ENCODE measurements at places on chromosomes 12 and 14.

DNA sequence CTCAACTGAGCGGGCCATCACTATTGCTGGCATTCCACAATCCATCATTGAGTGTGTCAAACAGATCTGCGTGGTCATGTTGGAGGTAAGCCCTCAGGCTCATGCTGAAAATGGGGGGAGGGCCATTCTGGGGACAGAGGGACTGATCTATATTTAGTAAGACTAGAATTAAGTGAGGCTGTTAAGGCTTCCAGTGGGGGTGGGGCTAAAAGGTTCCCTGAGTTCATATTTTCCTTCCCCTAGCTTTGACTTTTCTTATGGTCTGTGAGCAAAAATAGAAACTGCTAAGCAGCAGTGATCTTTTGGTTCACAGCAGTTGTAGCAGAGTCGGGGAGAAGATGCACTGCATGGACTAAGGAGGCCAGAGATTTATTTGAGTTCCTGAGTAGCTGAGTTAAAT lies 9.2 kb downstream of the PCBP2 start:
- DNase-seq: no peak

GRCh38 chr14:58817846-58818245 lies 180.1 kb downstream of the DACT1 start:
- no peak for DNase-seq

DNA sequence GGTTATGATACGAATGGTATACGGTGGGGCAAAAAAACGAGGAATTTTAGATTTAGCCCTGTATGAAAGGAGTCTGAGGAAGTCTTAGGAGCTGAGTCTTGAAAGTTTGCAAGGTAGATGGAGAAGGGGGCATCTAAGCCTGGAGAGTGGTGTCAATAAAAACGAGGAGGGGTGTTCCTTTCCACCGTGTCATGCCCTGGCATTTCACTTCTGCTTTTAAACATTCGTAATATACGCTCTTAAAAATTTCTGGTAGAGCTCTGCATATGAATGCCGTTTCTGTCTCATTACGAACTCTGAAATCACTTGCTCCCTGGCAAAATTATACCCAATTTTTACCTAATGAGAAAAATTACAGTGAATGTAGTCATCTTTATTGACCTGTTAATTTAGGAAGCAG lies 170.2 kb downstream of the ERC1 start:
- no peak for DNase-seq

- no peak for DNase-seq
Observed at GRCh38 chr12:100168562-100168961, 25.9 kb upstream of the BLTP3B start.

DNA sequence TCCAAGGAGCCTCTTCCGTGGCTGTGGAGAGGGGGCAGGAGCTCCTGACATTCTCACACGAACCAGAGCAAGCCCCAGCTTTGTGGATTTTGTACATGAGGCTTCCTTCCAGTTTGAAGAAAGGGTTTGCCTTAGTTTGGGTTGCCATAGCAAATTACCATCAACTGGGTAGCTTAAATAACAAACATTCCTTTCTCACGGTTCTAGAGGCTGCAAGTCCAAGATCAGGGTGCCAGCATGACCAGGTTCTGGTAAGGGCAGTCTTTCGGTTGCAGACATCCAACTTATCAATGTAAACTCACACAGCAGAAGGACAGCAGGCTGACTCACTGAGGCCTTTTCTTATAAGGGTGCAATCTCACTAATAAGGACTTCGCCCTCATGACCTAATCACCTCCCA lies 25.9 kb upstream of the STAB2 start:
- DNase-seq: no peak

DNA sequence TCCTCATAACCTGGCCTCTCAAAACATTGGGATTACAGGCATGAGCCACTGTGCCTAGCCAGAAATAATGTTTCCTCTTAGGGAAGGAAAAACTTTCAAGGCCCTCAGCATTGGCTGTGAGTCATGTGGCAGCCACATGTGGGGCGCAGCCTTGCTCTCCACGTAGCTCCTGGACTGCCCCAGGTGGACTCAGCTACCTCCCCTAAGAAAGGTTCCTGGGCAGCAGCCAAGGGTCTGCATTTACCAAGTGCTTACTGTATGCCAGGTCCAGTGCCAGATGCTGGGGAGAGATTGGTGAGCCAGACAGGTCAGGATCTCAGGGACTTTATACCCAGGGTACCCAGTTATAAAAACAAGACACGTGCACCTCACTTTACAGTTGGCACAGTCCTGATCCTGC lies 3.7 kb upstream of the TRPV4 start:
- DNase-seq: no peak

GRCh38 chr12:20317554-20317953 lies 50.8 kb upstream of the PDE3A start:
- no peak for DNase-seq

DNA sequence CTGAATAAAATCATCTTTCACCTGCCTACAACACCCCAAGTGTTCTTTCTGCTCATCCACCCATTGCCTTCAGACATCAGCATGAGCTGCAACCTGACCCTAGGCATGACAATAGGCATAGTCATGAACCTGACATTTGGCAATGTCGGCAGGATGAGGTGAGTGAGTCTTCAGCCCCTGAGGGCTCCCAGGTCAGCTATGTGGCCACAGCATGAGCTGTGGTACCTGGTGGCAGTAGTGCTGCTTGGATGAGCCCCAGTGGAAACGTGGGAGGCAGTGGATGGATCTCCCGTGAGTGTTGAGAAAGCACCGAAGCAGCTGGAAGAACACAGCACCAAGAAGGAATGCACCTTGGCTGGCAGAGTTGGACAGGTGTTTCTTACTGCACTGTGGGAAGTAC lies 334.8 kb upstream of the FAR2 start:
- DNase-seq: no peak

DNA sequence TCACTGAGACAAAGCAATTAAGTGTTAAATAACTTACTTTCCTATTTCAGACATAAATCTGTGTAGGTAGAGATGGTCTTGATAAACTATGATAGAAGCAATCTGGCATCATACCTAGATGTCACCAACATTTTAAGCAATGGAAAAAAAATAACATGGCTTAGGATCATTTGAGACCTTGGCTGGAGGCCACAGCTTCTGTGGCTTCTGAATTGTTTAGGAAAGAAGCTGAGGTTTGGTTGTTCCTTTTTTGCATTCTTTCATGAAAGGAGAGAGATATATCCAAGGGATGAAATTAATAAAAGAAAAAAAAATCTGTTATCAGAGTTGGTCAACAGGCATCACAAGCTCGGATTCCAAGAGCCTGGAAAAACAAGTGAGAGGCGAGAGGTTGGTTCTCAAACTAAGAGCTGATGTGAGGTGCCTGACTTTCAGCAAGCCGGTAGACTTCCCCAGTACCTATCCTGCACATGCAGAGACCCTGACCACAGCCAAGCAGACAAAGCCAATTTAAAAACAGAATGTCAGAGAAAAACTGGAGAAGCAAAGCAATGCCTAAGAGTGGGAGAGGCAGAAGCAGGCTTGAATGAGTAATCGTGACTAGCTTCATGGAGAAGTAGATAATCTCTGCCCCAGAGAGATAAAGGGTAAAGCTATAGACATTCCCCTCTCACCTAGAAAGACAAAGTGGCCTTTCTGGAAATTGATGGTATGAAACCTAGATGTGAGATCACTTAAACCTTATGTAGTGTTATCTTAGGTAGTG lies 43.4 kb upstream of the ST8SIA1 start:
- no peak for DNase-seq

DNA sequence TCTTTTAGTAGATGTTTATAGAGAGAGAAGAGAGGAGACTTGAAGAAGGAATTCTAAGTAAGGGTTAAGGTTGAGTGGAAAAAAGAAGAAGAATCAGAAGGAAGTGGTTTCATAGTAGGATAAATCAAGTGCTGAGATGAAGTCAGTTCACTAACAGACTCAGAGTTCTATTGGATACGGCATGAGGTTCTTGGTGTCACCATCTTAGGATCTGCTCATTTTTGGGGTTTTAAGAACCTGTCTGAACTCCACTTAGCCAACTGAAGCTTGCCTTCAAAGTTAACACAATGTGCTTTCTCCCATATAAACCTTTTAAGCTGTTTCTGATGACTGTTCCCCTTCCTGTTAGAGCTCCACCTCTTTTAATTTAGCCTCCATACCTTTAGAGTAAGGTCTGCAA lies 152.6 kb downstream of the PRKCH start:
- DNase-seq: no peak

GRCh38 chr12:13228579-13228978 lies 32.1 kb downstream of the EMP1 start:
- no peak for DNase-seq

DNA sequence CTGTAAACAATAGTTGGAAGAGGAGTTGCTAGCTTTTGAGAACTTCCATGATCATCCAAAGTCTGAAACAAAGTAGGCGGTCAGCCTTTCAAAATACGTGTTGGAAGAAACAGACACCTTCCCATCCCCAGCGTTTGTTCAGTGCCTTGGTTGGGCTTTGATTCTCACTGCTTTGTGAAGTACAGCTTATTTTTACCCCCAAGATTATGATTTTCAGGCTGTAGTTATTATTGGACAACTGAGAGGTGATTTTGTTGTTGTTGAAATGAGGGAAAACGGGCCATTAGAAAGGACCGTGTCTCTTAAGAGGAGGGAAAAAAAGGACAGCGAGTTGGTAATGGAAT lies 921 bp upstream of the CEP83 start:
- no peak for DNase-seq

GRCh38 chr12:91769736-91770135 lies 375.9 kb downstream of the BTG1 start:
- no peak for DNase-seq

- DNase-seq: no peak
Observed at GRCh38 chr12:104577581-104577981, 120.8 kb downstream of the CHST11 start.

GRCh38 chr14:45246691-45247090 lies 6.3 kb downstream of the MIS18BP1 start:
- DNase-seq: no peak

- no peak for DNase-seq
Observed at GRCh38 chr12:79689477-79690141, 1.2 kb downstream of the PAWR start.

DNA sequence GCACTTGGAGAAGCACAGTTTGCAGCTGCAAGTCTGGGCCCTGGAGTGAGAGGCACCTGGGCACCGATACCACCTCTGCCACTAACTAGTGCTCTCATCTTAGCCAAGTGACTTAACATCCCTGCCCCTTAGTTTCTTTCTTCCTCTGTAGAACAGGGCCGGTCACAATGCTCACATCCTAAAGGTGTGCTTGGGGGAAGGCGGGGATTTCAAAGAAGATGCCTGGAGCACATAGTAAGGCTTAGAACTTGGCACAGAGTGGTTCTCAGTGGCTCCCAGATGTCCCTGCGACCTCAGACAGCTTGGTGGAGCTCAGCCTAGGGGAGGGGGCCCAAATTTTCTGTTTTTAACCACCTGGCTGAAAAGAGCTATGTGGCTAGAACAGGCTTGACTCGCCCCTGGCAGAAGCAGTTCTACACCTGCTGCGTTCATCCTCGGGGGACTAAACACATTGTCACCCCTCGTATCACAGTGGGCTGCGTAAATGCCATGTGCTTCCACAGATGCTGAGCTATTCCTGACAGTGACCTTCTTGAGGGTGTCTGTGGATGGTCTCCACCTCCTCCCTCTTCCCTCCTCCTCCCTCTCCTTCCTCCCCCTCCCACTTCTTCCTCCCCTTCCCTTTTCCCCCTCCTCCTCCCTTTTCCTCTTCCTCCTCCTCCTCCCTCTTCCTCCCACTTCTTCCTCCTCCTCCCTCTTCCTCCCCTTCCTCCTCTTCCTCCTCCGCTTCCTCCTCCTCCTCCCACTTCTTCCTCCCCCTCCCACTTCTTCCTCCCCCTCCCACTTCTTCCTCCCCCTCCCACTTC lies 112.1 kb downstream of the PHETA1 start:
- no peak for DNase-seq

DNA sequence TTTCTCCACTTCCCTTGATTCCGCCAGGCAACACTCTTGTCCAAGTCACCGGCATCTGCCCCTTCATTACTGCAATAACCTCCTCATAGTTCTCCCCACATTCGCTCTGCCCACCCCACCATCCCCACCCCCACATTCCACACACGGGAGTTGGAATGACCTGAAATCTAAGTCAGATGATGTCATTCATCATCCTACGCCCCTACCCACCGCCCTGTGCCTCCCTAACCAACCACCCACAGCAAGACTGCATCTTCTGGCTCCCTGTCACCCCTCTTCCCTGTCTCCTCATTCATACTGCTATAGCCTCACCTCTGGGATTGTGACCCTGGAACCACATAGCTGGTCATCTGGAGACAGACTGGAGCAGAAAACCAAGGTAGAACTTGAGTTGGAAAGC lies 7.9 kb upstream of the PWP1 start:
- DNase-seq: no peak

- no peak for DNase-seq
Observed at GRCh38 chr12:52667509-52667908, 12.7 kb downstream of the KRT1 start.

DNA sequence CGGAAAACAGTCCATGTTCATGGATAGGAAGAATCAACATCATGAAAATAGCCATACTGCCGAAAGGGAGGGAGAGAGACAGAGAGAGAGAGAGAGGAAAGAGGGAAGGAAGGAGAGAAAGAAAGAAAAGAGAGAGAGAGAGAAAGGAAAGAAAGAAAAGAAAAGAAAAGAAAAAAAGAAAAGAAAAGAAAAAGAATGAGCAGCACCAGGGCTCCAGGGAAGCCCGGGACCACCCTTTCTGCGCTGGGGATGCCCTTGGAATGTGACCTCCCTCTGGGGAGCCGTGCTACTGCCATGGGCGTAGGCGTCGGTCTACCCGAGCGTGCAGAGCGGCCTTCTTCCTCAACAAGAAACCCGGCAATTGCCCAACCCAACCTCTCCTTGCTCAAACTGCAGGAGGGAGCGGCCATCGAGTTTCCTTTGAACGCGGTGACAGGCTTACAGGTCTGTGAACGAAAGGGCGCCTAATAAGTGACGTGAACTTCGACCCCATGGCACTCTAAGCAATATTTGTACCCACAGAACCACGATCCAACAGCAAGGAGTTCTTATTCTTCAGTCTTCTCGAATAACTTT lies 16.9 kb downstream of the OR6S1 start:
- DNase-seq: no peak

- no peak for DNase-seq
Observed at GRCh38 chr14:103288076-103288766, 45.8 kb upstream of the EIF5 start.

DNA sequence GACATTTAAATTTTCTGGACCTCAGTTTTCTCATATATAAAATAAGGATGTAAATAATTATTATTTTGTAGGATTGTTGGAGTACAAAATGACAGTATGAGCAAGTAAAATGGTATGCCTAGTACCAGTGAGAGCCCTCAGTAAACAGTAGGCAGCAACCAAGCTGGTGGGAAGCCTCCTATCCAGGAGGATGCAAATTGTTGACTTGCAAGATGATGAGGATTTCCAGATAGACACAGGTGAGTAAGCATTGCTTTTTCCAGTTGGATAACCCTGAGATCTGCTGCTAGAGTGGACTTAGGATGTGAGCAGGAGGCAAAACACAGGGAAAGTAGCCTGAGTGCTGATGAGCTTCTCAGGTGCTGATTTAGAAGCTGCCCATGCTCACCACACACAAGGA lies 28.2 kb upstream of the AMIGO2 start:
- DNase-seq: no peak

GRCh38 chr12:3987571-3987970 lies 114.4 kb upstream of the PARP11 start:
- no peak for DNase-seq

- DNase-seq: peak; percentile 68
Observed at GRCh38 chr12:52884526-52885293, 20.2 kb downstream of the KRT8 start.

GRCh38 chr14:55097881-55098560 lies 31.0 kb upstream of the LGALS3 start:
- DNase-seq: no peak

- no peak for DNase-seq
Observed at GRCh38 chr12:97474161-97474560, 11.6 kb downstream of the RMST start.

GRCh38 chr12:94114166-94114565 lies 34.2 kb upstream of the PLXNC1 start:
- DNase-seq: no peak

All from posterior cingulate gyrus (tissue), 11 donors.